ENCODE measurements at places on chromosomes 5 and 9.

GRCh38 chr5:5116956-5117355 is 23.2 kb upstream of the ADAMTS16 start:
- no peak overlapping the region for H3K27ac ChIP-seq
- DNase-seq = no peak
- no peaks in the 10 kb centered on the region for H3K36me3 ChIP-seq
- no peak overlapping the region for H3K4me3 ChIP-seq
- no peaks in the 10 kb centered on the region for H3K4me1 ChIP-seq
- H3K27me3 ChIP-seq = no peaks in the 10 kb centered on the region

DNA sequence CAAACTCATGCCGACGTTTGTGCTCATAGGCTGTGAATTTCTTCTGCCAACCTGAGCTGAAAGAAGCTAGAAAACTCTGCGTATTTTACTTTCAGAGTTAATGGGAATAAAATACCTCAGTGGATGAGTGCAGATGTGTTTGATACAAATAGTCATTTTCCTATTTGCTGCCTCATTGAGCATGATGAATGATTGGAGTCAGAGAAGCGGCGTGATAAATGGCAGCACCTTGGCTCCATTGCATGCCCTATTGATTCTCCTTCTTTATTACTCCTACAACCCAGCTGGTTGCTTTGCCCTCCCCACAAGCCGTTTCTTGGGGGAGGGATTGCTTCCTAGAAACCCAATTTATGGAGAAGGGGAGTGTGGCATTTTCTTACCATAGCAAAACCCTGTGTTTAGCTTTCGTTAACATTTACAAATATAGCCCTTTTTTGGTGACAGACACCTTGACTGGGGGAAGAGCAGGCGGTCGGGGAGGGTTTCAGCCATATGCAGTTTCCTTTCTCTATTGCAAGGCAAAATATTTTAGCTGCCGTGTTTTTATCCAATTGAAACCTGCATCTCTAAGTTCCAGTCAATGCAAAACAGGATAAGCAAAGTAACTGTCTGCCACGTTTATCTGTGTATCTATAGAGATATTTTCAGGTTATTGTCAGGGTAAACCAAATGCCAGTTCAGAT is 93.1 kb upstream of the TBCA start:
- H3K36me3 ChIP-seq = no peaks in the 10 kb centered on the region
- DNase-seq = no peak
- H3K4me3 ChIP-seq = no peak overlapping the region
- no peak overlapping the region for H3K27ac ChIP-seq
- peaks cover 2% of the 10 kb centered on the region for H3K4me1 ChIP-seq

- DNase-seq = no peak
- no peaks in the 10 kb centered on the region for H3K36me3 ChIP-seq
- H3K4me3 ChIP-seq = no peak overlapping the region
- peaks cover 26% of the 10 kb centered on the region for H3K27me3 ChIP-seq
- no peak overlapping the region for H3K27ac ChIP-seq
These were observed 27.1 kb upstream of the IFNA14 start for GRCh38 chr9:21266733-21267484.

DNA sequence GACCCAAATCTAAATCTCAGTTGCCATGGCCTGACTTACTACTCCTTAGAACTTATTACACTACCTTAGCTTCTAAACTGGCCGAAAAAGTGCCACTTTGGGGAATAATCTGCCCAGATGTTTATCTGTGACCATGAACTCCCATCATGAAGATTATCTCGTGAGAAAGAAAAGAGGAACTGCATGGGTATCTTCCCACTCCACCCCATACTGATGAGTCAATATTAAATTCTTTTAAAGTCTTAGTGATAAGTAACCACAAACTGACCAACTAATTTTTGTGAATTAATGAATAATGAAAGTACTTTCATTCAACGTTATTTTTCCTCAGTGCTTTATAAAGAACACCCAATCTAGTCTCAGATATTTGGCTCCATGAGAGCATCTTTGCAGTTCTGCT is 493.5 kb downstream of the EBF1 start:
- no peak overlapping the region for H3K4me3 ChIP-seq
- no peak for DNase-seq
- no peaks in the 10 kb centered on the region for H3K4me1 ChIP-seq
- no peak overlapping the region for H3K27ac ChIP-seq
- peaks cover 4% of the 10 kb centered on the region for H3K27me3 ChIP-seq

DNA sequence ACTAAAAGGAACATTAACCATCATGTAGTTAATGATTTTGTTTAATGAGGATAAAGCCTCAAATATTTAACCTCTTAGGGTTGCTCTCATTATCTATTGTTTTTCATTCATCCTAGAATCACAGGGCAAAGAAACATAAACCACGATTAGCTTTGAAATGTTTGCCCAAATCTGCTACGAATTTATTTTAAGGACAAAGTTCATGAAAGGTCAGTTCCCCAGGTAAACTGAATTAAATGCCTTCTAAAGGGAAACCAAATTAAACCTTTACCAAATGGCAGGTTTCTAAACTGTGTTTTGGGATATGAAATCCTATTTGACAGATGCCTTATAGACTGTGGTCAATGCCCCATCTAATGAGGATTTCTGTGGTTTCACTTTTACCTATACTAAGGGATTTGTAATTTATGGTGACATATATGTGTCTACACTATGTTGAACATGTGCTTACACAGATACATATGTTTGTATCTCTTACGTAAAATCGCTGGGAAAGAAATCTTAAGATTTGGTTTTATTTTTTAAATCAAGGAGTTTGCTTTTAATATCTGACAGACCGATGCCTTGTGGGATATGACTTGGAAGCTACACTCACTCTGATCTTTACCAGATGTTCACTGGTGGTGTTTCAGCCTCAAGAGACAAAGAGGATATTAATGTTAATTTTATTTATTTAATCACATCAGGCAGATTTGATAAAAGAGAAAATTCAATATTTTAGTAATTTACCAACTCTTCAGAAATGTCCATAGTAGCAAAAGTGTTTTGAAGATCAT is 188.4 kb downstream of the GLIS3 start:
- no peak for DNase-seq
- H3K36me3 ChIP-seq = no peaks in the 10 kb centered on the region
- H3K27me3 ChIP-seq = peaks cover 4% of the 10 kb centered on the region
- no peaks in the 10 kb centered on the region for H3K4me1 ChIP-seq
- H3K4me3 ChIP-seq = no peak overlapping the region

GRCh38 chr9:30928045-30928444 is 1456.4 kb upstream of the ACO1 start:
- H3K36me3 ChIP-seq = no peaks in the 10 kb centered on the region
- no peak for DNase-seq
- no peaks in the 10 kb centered on the region for H3K4me1 ChIP-seq
- no peak overlapping the region for H3K4me3 ChIP-seq
- no peak overlapping the region for H3K27ac ChIP-seq

GRCh38 chr5:86320266-86320665 is 297.5 kb upstream of the COX7C start:
- H3K27me3 ChIP-seq = no peaks in the 10 kb centered on the region
- no peaks in the 10 kb centered on the region for H3K4me1 ChIP-seq
- no peak overlapping the region for H3K27ac ChIP-seq
- no peak overlapping the region for H3K4me3 ChIP-seq
- H3K36me3 ChIP-seq = no peaks in the 10 kb centered on the region
- no peak for DNase-seq

- H3K27me3 ChIP-seq = no peaks in the 10 kb centered on the region
- no peak overlapping the region for H3K4me3 ChIP-seq
- DNase-seq = no peak
- no peaks in the 10 kb centered on the region for H3K4me1 ChIP-seq
These were observed 35.9 kb upstream of the UBAP2 start for GRCh38 chr9:34084562-34084961.

DNA sequence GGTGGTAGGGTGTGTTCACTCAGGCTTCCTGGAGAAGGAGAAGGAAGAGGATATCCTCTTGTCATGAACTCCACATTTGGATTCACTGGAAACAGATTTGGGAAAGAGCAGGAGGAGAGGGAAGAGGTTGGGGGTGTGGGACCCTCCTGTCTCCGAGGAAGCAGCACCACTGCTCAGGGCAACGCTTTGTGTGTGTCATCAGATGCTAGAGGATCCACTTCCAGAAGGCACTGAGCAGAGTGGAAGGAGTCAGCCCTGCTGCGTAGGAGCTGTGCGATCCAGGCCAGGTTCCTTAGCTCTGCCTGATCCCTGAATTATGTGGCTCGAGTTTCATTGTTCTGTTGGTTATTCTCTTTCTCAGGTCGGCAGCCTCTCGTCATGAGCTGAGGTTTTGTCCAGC is 37.3 kb upstream of the TJP2 start:
- peaks cover 3% of the 10 kb centered on the region for H3K36me3 ChIP-seq
- H3K27me3 ChIP-seq = no peaks in the 10 kb centered on the region
- DNase-seq = no peak

DNA sequence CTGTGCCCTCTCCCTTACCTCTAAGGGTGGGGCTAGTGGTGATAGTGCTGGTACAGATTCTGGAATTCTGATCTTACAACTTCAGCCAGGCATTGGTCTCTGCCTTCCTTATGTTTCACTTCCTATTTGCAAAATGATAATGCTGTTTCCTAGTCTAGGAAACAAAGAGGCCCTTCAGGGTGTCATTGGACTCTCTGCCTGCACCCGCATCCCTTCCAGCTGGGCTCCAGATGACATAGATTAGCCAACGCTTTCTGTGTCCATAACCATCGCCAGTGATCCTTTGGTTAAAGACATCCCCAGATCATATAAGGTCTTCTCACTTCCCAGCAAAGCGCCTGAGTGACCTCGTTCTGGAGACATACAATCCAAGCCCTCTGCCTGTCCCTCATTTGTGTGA is 180.7 kb downstream of the ERCC6L2 start:
- DNase-seq = no peak
- H3K4me1 ChIP-seq = peaks cover 5% of the 10 kb centered on the region
- peak overlapping the region; percentile 4 for H3K27ac ChIP-seq
- H3K27me3 ChIP-seq = no peaks in the 10 kb centered on the region

- DNase-seq = no peak
- H3K4me1 ChIP-seq = peaks cover 3% of the 10 kb centered on the region
- no peaks in the 10 kb centered on the region for H3K27me3 ChIP-seq
These were observed 300.5 kb downstream of the COX7C start for GRCh38 chr5:86918246-86918645.

DNA sequence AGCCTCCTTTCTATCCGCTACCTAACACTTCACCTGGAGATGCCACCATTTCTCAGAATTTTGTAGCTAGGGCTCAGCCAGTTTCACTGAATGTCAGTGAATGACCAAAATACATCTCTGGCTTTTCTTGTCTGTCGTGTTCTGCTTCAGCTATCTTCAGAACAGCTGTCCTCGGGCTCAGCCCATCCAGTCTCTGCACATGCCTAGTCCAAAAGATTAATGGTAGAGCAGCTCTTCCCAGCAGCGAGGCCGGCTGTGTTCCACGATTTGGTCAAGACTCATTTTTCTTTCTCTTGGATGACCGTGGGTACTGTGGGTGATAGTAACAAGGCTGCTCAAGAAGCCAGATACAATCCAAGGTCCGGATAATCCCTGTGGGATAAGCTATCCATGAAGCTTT is 342.8 kb downstream of the GABRG2 start:
- no peak overlapping the region for H3K4me3 ChIP-seq
- DNase-seq = no peak
- no peaks in the 10 kb centered on the region for H3K4me1 ChIP-seq

DNA sequence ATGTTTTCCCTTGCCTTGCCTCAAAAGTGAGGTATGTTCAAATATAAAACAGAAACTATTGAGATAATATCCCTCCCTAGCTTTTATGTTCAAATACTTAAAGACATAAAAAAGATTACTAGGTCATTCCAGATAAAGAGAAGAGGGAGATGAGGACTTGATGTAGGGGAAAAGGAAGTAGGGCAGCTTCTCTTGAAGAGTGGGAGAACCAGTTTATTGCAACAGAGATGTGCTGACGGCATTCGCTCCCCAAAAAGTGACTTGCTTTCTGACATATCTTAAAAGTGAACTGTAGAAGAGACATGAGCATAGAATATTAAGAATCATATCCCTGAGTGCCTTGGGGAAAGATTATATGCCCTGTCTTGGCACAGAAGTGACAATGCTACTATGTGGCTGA is 330.2 kb upstream of the NREP start:
- H3K4me3 ChIP-seq = no peak overlapping the region
- no peak for DNase-seq
- no peak overlapping the region for H3K27ac ChIP-seq

GRCh38 chr5:93191035-93191817 is 389.8 kb downstream of the NR2F1-AS1 start:
- H3K27me3 ChIP-seq = no peaks in the 10 kb centered on the region
- H3K4me1 ChIP-seq = no peaks in the 10 kb centered on the region
- no peak overlapping the region for H3K27ac ChIP-seq
- H3K36me3 ChIP-seq = no peaks in the 10 kb centered on the region

DNA sequence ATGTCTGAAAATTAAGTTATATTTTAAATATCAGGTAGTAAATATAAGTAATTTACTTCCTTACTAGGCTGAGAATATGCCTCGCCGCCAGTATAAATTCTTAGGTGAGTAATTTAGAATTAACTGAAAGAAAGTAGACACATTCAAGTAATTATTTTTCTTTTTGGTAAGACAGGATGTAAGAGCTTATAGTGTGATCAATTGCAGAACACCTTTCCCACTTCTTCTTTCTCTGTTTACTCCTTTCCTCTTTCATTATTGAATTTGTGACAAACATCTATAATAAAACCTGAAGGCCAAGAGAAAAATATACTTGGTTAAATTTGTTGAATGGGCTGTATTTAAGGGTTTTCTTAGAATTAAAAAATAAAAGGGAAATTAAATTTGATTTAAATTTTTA is 195.1 kb upstream of the CDKN2B start:
- peak overlapping the region; percentile 75 for H3K27ac ChIP-seq
- no peak overlapping the region for H3K4me3 ChIP-seq
- peaks cover 14% of the 10 kb centered on the region for H3K27me3 ChIP-seq
- H3K4me1 ChIP-seq = peaks cover 19% of the 10 kb centered on the region
- H3K36me3 ChIP-seq = peaks cover 2% of the 10 kb centered on the region

DNA sequence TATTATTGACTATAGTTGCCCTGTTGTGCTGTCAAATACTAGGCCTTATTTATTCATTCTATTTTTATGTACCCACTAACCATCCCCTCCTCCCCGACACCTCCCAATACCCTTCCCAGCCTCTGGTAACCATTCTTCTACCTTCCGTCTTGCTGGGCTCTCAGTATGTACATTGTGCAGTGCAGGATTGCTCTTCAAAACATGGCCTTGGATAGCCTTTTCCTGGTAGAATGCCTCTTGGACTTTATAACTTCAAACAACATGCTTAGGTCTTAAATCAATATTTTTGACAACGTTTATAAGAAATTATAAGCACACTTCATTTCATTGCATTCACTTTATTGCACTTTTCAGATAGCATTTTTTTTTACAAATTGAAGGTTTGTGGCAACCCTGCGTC is 172.6 kb upstream of the ACTBL2 start:
- no peaks in the 10 kb centered on the region for H3K4me1 ChIP-seq
- H3K27me3 ChIP-seq = peaks cover 12% of the 10 kb centered on the region
- H3K27ac ChIP-seq = no peak overlapping the region
- no peaks in the 10 kb centered on the region for H3K36me3 ChIP-seq

- H3K4me1 ChIP-seq = peaks cover 2% of the 10 kb centered on the region
- no peak for DNase-seq
- H3K4me3 ChIP-seq = no peak overlapping the region
- H3K36me3 ChIP-seq = no peaks in the 10 kb centered on the region
These were observed 22.9 kb downstream of the GFPT2 start for GRCh38 chr5:180330270-180330648.

- no peaks in the 10 kb centered on the region for H3K4me1 ChIP-seq
- no peak for DNase-seq
- peaks cover 73% of the 10 kb centered on the region for H3K27me3 ChIP-seq
- no peaks in the 10 kb centered on the region for H3K36me3 ChIP-seq
These were observed 6.6 kb upstream of the PTPN3 start for GRCh38 chr9:109504689-109505088.

- H3K4me3 ChIP-seq = no peak overlapping the region
- H3K36me3 ChIP-seq = no peaks in the 10 kb centered on the region
- no peaks in the 10 kb centered on the region for H3K27me3 ChIP-seq
- no peak for DNase-seq
These were observed 1425.4 kb downstream of the FOXD4L5 start for GRCh38 chr9:63859475-63860215.

- H3K27ac ChIP-seq = no peak overlapping the region
- no peaks in the 10 kb centered on the region for H3K4me1 ChIP-seq
- DNase-seq = no peak
These were observed 71.0 kb upstream of the FCN1 start for GRCh38 chr9:134988706-134989105.
